ENCODE measurements at places on chromosomes 1 and 21.

- no peak for DNase-seq
Observed at GRCh38 chr1:30084909-30085571, 638.3 kb downstream of the MATN1 start.

- DNase-seq = no peak
Observed at GRCh38 chr21:44354775-44355771, 1.7 kb downstream of the TRPM2 start.

DNA sequence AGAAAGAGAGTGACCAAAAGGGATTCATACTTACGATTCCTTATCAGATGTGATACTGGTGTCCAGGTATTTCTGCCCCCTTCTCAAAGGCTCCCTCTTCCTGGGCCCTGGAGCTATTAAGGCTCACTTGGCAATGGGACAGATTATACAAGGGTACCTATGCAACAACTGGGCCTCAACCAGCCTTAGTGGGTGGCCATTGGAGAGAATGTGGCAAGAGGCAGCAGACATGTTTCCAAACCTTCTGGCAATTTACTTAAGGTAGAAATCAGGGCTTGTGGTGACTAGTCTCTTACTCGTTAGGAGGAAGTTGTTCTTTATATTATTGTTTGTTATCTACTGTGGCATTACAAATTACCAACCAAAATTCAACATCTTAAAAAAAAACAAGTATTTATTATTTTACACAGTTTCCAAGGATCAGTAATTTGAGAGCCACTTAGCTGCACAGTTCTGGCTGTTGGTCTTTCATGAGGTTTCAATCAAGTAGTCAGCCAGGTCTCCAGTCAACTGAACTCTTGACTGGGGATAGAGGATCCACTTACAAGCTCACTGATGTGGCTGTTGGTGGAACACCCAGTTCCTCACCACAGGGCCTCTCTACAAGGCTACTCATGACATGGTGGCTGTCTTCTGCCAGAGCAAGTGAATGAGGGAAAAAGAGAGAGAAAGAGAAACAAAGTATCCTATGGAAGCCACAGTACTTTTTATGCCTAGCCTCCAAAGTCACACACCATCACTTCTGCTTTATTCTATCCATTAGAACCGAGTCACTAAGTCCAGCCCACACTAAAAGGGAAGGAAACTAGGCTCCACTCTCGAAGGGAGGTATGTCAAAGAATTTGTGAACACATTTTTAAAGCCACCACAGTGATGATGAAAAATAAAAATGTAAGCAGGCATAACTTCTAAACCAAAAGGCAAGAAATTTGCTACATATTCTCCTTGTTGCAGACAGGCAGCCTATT, 10.7 kb downstream of the ZNF648 start:
- no peak for DNase-seq

DNA sequence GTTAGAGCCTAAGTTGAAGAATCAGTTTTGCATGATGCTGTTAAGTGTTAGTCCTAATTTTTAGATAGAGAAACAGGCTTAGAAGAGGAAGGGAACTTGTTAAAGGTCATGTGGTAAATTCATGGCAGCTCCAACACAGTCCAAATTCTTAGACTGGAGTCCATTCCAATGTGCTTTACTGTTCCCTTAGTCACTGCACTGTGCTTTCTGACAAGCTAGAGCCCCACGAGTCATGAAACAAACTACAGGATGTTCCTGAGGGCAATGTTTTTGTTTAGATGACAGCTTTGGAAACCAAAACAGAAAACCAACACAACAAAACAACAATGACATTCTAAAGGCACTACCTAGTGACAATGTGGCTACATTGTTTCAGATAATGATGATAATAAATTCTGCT, 23.1 kb upstream of the RGS4 start:
- DNase-seq = no peak
